Thymus (tissue), 14 donors: ENCODE measurements at places on chromosomes 3 and 15.

DNA sequence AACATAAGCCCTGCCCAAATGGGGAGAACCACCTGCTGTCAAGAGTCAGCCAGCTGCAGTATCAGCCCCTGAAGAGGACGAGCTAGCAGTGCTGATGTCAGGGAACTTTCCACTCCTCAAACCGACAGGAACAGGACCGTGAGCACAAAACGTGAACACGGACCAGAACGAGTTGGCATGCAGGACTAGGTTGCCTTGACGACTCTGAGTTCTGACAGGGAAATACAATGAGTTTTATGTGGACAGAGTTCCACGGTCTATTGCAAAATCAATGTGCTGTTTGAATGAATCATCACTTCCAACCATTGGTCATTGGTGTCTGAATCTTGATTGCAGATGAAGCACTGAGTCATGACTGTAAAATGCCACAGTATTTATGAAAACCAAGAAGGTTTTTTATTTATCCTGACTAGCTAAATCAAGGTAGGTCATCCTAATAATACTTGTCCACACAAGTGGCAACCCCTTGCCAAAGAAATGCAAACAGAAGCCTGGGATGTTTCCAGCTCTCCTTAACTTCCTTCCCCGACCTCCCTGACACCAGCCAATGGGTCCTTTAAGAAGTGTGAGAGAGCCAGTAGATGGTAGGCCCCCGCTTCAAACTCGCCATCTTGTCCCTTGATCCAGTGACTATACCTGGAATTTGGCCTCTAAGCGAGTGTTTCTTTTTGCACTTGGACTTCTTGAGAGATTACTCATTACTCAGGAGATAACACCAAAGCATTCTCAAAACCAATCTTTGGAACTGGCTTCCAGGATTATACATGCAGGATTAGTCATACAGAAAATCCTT is 119.6 kb downstream of the ASB7 start:
- no peak for DNase-seq

DNA sequence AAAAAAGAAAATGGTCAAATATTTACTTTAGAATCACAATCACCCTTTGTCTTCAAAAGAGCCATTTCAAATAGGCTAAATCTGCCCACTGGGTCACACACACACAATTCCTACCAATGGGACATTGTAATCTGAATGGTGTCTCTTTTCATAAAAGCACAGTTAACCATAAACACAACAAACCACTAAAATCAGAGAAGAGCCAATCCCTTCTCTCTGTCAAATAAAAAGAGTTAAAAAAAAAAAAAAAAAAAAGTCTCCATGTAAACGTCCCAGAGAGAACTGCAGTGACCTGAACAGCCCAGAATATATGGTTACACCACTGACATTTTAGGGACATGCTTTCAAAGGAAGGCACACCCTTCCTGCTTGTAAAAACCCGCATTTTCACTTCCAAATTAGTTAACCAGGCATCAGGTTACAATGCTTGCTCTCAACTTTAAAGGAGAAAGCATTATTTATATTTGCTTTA is 63.7 kb downstream of the PRICKLE2 start:
- DNase-seq = no peak

GRCh38 chr3:111764645-111765091 is 94.4 kb upstream of the PHLDB2 start:
- no peak for DNase-seq

DNA sequence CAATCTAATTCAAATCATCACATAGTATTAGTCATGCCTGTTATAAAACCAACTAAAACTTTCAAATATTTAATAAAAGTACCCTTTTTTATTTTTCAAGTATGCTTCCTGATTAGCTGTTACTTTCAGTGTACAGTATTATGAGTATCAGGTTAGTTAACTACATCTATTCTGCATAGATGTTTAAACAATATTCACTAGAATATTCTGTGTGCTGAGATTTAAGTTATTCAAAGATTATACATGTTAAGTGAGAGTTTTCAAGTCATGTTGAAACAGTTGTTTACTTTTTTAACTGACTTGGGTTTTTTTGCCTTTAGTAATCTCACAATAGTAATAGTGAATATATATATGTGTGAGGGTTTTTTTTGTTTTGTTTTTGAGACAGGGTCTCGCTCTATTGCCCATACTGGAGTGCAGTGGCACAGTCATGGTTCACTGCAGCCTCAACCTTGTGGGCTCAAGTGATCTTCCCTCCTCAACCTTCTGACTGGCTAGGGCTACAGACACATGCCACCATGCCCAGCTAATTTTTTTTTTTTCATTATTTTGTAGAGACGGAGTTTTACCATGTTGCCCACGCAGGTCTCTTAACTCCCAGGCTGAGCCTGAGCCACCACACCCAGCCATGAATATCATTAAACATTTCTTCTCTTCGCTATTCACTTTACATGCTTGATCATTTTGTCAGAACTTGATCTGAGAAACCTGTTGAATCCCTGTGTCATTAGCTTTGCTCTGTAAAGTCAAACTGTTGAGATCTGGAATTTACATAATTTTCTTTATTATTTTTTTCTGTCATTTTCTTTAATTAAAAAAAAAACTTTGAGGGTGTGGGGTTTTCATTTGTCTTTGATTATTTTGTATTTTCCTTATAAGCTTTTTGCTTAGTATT is 286.2 kb upstream of the UBE2E1 start:
- no peak for DNase-seq

GRCh38 chr3:9387322-9387655 is 10.1 kb upstream of the SETD5 start:
- DNase-seq = no peak

DNA sequence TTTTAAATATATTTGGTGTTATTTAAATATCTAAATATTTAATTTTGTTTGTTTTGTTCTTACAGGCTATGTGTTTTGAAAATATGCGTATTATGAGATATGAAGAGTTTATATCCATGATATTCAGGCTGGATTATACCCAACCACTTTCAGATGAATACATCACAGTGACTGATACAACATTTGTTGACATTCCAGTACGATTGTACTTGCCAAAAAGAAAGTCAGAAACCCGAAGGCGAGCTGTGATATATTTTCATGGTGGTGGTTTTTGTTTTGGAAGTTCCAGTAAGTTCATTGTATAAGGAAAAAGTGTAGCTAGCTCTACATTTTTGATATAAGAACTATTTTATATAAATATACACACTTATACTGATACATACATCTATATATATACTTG is 6.9 kb downstream of the AADACL2 start:
- DNase-seq = no peak

- DNase-seq = no peak
Measured at GRCh38 chr3:58190882-58191281, 19.9 kb downstream of the DNASE1L3 start.

GRCh38 chr3:122394173-122394572 is 10.2 kb downstream of the FAM162A start:
- no peak for DNase-seq

DNA sequence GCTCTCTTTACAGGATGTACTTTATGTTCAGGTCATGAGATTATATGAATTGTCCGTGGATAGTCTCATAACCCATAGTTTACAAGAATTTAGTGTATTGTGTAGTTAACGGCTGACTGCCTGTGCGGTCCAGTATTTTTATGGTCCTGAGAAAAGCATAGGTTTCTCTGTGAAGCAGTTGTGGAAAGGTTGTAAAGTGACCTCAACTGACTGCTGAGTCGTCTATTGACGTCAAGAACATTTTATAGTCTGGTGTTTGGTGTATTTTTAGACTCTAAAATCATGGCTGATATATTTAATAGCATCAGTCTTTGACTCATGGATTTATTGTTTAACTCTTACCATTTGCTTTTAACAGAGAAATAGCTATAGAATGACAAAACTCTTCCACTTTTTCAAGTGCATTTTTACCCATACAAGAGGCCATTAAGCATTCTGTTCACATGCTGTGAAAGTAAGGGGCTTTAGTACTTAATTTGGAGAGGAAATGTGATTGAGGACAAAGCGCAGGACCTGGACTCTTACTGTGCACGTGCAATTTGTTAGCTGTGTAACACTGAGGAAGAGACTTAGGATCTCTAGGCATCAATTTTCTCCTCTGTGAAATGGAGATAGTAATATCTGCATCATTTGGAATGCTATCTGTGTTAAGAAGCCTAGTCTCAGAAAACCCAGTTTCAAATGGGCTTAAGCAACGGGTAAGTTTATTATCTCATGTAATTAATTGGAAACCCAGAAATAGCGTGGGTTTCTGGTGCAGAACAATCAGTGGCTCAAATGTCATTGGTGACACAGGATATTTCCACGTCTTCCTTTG is 240.8 kb downstream of the NFKBIZ start:
- DNase-seq = no peak

DNA sequence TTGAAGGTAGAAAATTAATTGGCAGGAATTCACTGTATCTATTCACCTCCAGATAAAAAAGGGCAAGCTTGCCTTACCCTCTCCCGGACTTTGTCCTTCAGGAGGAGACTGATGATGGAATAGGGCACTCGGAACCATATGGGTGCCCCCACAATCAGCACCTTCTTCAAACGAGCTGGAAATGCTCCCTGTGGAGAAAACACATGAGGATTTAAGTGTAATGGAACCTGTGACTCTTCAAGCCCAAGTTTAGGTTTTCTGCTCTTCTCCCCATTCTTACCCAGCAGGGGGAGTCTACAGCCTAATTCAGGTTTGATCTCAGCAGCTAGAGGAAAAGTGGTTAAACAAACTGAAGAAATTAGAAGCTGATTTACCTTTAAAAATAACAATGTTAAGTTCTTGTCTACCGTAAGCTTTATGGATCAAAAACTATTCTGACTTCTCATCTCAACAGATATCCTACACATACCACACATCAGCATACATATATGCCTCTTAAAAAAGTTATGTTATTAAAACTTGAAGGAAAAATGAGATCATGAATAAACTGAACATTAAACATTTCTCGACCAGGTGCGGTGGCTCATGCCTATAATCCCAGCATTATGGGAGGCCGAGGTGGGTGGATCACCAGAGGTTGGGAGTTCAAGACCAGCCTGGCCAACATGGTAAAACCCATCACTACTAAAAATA is 57.5 kb upstream of the SIN3A start:
- peak; percentile 6 for DNase-seq

- DNase-seq = no peak
Measured at GRCh38 chr3:54192026-54192425, 69.7 kb downstream of the CACNA2D3 start.

- DNase-seq = no peak
Measured at GRCh38 chr3:159726231-159726964, 262.2 kb upstream of the IL12A start.

DNA sequence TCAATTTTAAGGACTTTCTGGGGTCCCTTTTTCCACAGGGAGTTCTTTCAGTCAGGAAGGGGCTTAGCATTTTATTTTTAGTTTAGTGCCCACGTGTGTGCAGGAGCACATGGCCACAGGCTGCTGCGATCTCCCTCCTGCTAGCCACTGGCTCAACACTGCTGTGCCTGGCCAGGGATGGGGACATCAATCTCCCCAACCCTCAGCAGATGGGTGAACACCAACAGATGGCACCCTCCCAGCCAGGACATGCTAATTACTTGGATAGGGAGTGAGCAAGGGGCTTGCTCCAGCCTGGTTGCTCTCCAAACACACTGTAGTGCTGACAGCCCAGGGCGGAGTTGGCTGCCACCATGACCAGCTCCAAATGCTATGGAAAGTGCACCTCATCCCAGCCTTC is 7.4 kb upstream of the RIOX2 start:
- no peak for DNase-seq

- no peak for DNase-seq
Measured at GRCh38 chr3:43531835-43532234, 90.0 kb downstream of the ANO10 start.

GRCh38 chr3:149790268-149790667 is 2.1 kb downstream of the ANKUB1 start:
- no peak for DNase-seq

DNA sequence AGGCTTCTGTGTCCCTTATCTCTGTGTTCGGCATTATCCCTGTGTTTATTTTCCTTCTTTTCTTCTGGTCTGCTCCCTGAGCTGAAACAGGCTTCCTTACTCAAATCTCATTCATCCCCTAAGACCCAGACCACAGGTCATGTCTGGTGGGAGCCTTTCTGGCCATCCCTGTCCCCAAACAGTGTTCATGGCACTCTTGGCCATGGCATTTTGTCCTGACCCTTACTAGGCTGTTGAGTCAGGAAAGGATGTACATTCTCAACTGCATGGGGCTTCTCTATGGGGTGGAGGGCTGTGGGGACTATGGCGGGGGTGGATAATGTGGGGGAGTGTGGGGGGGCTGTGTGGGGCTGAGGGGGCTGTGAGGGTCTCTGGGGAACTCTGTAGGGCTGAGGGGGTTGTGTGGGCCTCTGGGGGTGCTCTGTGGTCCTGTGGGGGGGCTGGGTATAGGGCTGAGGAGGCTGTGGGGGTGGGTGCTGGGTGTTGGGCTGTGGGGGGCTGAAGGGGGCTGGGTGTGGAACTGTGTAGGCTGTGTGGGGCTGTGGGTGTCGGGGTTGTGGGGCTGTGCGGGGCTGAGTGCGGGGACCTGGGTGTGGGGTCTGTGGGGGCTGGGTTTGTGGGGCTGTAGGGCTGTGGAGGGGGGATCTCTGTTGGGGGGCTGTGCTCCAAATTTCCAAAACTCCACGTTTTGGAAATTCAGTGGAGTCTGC is 64.3 kb downstream of the KLF13 start:
- DNase-seq = no peak
